ENCODE measurements at places on chromosomes 12 and 14.

DNA sequence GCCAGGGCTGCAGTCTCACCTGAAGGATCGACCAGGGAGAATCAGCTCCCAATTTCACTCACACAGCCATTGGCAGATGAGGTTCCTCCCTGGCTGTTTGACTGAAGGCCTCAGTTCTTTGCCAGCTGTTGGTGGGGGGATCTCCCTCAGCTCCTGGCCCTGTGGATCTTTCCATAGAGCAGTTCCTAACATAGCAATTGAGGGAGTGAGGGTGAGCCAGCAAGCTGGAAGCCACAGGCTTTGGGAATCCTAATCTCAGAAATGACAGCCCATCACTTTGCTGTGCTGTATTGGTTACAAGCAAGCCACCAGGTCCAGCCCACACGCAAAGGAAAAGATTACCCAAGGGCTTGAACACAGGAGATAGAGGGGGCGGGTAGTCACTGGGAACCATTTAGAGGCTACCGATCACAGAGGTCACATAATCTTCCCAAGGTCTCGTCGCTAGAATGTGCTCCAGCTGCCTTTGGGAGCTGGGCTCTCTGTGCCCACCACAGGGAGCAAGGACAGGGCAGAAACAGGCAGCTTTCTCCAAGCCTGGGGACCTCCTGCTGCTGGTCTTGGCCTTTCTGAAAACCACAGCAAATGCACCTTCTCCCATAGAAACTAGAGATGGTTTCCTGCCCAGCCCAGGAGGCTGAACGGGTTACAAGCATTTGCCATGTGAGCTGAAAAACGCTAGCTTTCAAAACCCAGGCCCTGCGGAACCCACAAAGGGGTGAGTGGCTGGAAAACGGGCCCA, 4.6 kb upstream of the OTUB2 start:
- no peak for DNase-seq
- H3K27me3 ChIP-seq, result peaks cover 16% of the 10 kb centered on the region
- H3K4me3 ChIP-seq, result no peak overlapping the region
- H3K36me3 ChIP-seq, result no peaks in the 10 kb centered on the region
- no peak overlapping the region for H3K27ac ChIP-seq

- peaks cover 27% of the 10 kb centered on the region for H3K4me1 ChIP-seq
- peaks cover 12% of the 10 kb centered on the region for H3K27me3 ChIP-seq
- H3K4me3 ChIP-seq, result peak overlapping the region; percentile 89
- H3K27ac ChIP-seq, result no peak overlapping the region
Observed at GRCh38 chr12:24902511-24903328, 46.2 kb downstream of the BCAT1 start.

- H3K27ac ChIP-seq, result no peak overlapping the region
- H3K27me3 ChIP-seq, result peaks cover 22% of the 10 kb centered on the region
- no peak overlapping the region for H3K4me3 ChIP-seq
- peak; percentile 12 for DNase-seq
Observed at GRCh38 chr12:80412343-80412953, 31.6 kb upstream of the PTPRQ start.

- H3K4me3 ChIP-seq, result no peak overlapping the region
- no peak overlapping the region for H3K27ac ChIP-seq
- no peaks in the 10 kb centered on the region for H3K27me3 ChIP-seq
- DNase-seq, result no peak
Observed at GRCh38 chr14:55532645-55533344, 47.2 kb upstream of the KTN1 start.

DNA sequence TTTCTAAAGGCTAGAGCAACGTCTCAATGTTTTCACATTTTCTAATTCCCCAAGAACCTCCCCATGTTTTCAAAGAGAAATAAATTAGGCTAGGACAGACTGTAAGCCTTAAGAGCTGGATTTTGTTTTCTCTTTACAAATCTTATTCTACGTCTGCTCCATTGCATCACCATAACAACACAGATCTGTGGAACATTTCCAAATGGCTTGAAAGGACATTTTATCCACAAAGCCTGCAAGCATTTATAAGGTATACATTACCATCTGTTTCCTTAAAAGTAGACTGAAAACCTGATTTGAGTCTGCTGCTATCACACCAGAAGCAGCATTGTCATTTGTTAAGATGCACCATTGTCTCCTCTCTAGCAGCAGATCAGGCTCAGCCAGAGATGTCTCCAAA, 115.3 kb upstream of the PLEKHA5 start:
- H3K4me3 ChIP-seq, result no peak overlapping the region
- no peak for DNase-seq
- no peaks in the 10 kb centered on the region for H3K36me3 ChIP-seq
- H3K4me1 ChIP-seq, result no peaks in the 10 kb centered on the region

DNA sequence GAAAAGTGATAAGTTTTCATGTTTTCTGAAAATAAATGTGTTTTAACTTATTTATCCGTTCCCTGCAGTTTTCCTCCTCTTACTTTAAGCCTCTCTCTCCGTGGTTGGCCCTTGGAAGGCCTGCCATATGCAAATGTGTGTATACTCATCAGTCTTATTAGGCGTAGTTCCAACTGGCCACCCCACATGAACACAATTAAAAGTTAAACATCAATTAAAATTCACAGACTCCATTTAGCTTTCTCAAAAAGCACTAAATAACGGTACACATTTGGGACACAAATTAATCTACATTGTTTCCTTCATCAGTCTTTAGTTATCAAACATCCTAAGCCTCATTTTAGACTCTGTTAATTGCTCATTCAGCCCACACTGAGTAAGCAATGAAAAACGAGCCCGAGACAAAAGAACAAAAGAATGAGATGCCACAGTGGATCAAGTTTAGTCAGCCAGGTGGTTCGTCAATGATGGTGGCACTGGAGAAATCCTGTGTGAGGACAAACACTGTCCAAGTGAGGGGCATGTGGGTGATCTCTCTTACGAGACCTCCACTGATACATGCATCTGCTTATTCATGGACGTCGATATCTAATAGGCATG, 76.0 kb upstream of the TMCC3 start:
- H3K27ac ChIP-seq, result no peak overlapping the region
- H3K4me1 ChIP-seq, result peaks cover 53% of the 10 kb centered on the region
- peaks cover 8% of the 10 kb centered on the region for H3K27me3 ChIP-seq
- DNase-seq, result no peak
- no peak overlapping the region for H3K4me3 ChIP-seq

DNA sequence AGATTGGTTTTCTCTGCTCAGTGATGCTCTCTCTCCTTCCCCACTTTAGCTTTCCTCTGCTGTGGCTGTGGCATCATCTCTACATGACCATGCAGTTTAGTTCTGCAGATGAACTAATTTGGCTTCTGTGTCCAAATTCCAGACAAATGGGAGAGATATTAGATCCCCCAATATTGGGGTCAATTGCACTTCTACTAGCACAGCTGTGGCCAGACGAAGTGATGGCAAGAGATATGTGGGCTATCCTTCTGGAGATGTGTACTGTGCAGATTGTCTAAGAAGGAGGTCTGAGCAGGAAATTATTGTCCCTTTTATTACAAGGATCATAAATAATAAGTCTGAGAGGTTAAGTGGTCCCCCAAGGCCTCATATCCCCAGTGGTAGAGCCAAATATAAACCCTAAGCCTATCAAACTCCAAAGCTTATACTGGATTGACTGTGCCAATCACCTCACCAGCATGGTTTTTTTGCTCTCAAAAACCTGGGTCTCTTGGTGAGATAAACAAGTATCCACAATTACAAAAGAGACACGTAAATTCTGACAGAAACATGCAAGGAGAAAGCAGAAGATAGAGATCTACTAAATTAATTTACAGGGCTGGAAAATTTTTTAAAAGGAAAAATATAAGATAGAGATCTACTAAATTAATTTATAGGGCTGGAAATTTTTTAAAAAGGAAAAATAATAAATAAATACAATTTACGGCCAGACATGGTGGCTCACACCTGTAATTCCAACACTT, 29.1 kb upstream of the GCH1 start:
- H3K27ac ChIP-seq, result no peak overlapping the region
- H3K36me3 ChIP-seq, result peaks cover 6% of the 10 kb centered on the region
- DNase-seq, result no peak
- no peaks in the 10 kb centered on the region for H3K27me3 ChIP-seq

DNA sequence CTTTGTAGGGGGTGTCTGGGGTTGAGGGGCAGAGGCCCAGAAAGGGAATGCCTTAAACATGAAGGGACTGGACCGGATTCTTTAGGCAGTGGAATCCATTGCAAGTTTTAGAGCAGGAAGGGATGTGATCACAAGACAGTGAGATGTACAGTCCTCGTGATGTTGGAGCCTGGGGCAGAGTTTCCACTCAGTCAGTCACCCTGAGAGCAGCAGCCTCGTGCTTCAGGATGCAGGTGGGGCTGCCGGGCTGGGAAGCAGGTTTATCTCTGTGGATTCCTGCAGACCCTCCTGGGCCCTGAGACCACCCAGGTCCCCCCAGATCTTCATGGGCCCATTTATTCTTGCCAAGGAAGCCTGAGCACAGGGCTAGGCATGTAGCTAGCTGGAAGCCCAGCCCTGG, 38.5 kb downstream of the RIN3 start:
- no peak overlapping the region for H3K4me3 ChIP-seq
- H3K27ac ChIP-seq, result no peak overlapping the region
- peaks cover 4% of the 10 kb centered on the region for H3K27me3 ChIP-seq
- no peaks in the 10 kb centered on the region for H3K36me3 ChIP-seq

GRCh38 chr12:120095736-120096135, 20.8 kb downstream of the RAB35 start:
- DNase-seq, result peak; percentile 54
- no peaks in the 10 kb centered on the region for H3K27me3 ChIP-seq
- H3K36me3 ChIP-seq, result peaks cover 16% of the 10 kb centered on the region
- peak overlapping the region; percentile 15 for H3K4me3 ChIP-seq
- peaks cover 65% of the 10 kb centered on the region for H3K4me1 ChIP-seq

DNA sequence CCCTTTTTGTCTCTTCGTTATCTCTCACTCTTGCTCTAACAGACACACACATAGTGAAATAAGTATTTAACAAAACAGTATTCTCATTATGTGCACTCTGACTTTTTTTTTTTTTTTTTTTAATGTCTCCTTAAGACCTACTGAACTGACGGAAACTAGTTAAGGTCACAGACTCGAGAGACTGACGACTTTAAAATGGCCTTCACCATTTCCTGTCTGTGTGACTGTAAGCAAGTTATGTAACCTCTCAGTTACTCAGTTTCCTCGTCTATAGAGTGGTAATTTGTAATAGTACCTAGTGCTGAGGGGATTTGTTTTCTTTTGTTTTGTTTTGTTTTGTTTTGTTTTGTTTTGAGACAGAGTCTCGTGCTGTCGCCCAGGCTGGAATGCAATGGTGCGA, 284.8 kb downstream of the FBXL14 start:
- no peak overlapping the region for H3K4me3 ChIP-seq
- peaks cover 2% of the 10 kb centered on the region for H3K27me3 ChIP-seq
- peak overlapping the region; percentile 24 for H3K27ac ChIP-seq
- peaks cover 42% of the 10 kb centered on the region for H3K36me3 ChIP-seq
- no peak for DNase-seq

- H3K27ac ChIP-seq, result no peak overlapping the region
- H3K36me3 ChIP-seq, result no peaks in the 10 kb centered on the region
- no peak overlapping the region for H3K4me3 ChIP-seq
- peaks cover 40% of the 10 kb centered on the region for H3K27me3 ChIP-seq
- peaks cover 12% of the 10 kb centered on the region for H3K4me1 ChIP-seq
Observed at GRCh38 chr14:92259613-92260357, 63.2 kb upstream of the SLC24A4 start.

DNA sequence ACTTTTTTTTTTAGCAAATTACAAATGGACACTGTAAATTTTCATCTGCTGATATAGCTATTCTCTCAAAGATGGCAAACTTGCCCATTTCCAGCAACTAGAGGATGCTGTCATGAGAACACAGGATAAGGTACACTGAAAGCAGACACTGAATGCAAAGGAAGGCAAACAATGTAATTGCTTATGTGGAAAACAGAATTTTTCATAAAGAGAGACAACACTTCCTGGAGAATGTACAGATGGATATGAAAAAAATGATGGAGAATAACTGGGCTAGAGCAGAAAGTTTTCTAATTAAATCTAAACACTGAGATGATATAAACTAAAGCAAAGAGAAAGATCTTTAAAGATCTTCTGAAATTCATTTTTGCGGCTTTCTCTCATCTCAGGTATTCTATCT, 581 bp downstream of the CD69 start:
- H3K27ac ChIP-seq, result no peak overlapping the region
- no peaks in the 10 kb centered on the region for H3K27me3 ChIP-seq
- DNase-seq, result no peak
- no peaks in the 10 kb centered on the region for H3K36me3 ChIP-seq

DNA sequence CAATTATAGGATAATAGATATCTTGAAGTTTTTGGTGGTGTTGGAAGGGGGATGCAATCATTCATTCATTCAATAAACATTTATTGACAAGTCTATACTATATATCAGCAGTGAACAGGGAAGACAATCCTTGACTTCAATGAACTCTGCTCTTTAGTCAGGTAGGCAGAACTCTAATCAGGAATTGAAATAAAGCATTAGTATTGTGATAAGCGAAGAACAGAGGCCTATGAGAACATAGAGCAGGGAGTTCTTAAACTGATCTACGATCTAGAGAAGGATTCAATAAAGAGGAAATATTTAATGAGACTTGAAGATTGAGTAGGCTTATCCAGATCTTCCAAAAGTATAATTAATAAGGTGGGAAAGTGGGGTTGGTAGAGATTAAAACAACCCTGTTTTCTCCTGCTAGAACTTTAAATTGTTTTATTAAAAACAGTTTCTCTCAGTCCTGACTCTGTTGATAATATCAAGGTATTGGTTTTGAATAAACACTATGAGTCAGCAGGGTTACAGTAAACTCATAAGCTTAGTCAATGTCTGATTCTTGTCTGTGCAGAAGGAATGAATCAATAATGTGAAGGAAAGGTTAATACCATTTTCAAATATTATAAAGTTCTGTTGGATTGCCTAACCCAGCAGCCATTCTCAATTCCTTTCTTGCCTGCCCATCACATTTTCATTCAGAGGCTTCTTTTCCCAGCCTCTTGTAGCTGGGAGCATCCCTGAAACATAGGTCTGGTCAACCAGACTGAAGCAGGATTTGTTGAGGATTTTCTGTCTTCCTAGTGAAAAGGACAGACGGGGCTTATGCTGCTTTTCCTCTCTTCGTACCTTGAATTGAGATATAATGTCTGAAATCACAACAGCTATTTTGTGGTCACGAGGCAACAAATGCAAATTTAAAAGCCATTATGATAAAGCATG, 38.9 kb upstream of the KTN1 start:
- H3K4me3 ChIP-seq, result no peak overlapping the region
- peaks cover 10% of the 10 kb centered on the region for H3K4me1 ChIP-seq
- H3K27me3 ChIP-seq, result no peaks in the 10 kb centered on the region
- no peak overlapping the region for H3K27ac ChIP-seq
- no peak for DNase-seq

- H3K27ac ChIP-seq, result no peak overlapping the region
- H3K27me3 ChIP-seq, result peaks cover 63% of the 10 kb centered on the region
- no peaks in the 10 kb centered on the region for H3K36me3 ChIP-seq
- peaks cover 5% of the 10 kb centered on the region for H3K4me1 ChIP-seq
Observed at GRCh38 chr14:38256533-38256840, 594 bp upstream of the CLEC14A start.

Data from nephron progenitor cell (in vitro differentiated cells).